T-cell (primary cell): ENCODE measurements at places on chromosomes 7 and 10. TPM values are rescaled to one million over a fixed set of nuclear protein-coding genes. Genes with fewer than 3 reads are reported as not detected.

Gene LRCH4
- 368 TPM for total RNA-seq

Gene CALD1
- 1.8 TPM for total RNA-seq

Gene ECHDC3
- total RNA-seq: 1.2 TPM

Gene CCDC3
- 0.06 TPM for total RNA-seq

Gene TRIM50
- not detected for total RNA-seq
